Activated CD4-positive, alpha-beta T cell treated with anti-CD3 and anti-CD28 coated beads, Interleukin-2, amount 10 ng/mL, durations not matched to agents 24 days and 14 days (primary cell): ENCODE measurements at places on chromosomes 12 and 14.

- DNase-seq = no peak
Observed at GRCh38 chr14:32594766-32595165, 265.7 kb downstream of the AKAP6 start.

DNA sequence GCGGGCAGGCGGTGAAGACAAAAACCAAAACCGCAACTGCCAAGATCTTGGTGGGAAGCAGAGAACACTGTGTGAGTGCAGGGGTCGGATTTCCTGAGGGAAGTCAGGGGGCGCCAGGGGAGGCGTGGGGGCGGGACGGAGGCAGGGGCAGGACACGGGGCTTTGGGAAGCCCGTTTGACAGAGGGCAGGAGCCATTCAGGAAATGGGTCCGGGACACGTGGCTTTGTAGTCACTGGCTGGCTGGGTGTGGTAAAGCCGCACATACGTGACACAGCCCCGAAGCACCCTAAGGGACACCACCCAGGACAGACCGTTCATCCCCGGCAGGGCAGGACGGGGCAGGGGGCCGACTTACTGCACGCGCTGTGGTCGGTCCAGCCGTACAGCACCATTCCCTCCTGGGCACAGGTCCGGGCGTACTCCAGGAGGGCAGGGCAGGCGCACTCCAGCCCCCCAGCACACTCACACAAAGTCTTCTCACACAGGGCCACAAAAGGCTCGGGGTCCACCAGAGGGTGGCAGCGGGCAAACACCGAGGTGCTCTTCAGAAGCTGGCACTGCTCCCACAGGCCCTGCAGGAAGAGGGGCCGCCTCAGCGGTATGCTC lies 49.4 kb downstream of the VWF start:
- DNase-seq = peak; percentile 77

- no peak for DNase-seq
Observed at GRCh38 chr12:71562676-71563595, 100.7 kb downstream of the ZFC3H1 start.

DNA sequence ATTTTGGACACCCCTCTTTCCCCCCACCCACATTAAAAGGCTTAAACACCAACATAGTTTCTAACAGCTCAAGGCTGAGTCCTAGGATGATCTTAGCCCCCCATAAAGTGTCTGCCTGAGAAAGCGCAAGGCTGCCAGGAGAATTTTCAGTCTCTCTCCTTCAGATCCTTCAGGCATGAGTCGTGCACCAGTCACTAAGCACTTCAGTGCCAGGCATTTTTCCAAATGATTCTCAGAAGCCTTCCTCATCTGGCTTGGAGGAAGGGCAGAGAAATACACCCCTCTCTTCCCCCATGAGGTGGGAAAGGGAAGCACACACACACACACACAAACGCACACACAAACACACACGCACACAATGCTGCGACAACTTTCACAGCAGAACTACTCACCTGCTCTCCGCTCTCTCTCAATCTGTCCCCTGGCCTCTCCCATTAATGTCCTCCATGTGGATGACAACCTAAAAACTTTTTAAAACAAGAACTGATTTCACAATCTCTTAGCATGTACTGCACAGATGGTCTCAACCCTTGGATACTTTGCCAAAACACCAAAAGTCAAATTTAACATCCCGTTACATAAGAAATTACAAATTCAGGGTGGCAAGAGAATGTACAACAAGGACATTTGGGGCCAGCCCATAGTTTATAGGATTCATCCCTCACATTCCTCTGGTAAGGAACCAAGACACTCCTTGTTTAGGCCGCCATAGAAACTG lies 49.8 kb downstream of the CKAP4 start:
- no peak for DNase-seq

GRCh38 chr14:21575661-21576060 lies 4.2 kb downstream of the OR10G3 start:
- no peak for DNase-seq

- no peak for DNase-seq
Observed at GRCh38 chr12:11762723-11763326, 113.4 kb downstream of the ETV6 start.

- DNase-seq = no peak
Observed at GRCh38 chr12:93514853-93515252, 47.5 kb downstream of the MRPL42 start.

DNA sequence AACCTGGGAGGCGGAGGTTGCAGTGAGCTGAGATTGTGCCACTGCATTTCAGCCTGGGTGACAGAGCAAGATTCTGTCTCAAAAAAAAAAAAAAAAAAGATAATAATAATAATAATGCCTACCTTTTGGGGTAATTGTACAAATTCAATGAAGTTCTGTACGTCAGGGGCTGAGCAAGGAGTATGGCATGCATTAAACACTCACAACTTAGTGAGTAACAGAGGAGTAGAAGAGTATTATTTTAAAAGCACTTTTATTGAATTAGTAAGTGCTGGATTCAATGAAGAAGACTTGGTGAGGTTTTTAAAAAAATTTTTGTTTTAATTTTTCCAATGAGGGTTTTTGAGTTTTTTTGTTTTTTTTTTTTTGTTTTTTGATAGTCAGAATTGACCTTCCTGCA lies 783.6 kb upstream of the TBX3 start:
- DNase-seq = no peak

GRCh38 chr12:131894981-131895639 lies 688 bp downstream of the ULK1 start:
- peak; percentile 63 for DNase-seq

- DNase-seq = no peak
Observed at GRCh38 chr12:28622406-28622805, 432.1 kb downstream of the CCDC91 start.

DNA sequence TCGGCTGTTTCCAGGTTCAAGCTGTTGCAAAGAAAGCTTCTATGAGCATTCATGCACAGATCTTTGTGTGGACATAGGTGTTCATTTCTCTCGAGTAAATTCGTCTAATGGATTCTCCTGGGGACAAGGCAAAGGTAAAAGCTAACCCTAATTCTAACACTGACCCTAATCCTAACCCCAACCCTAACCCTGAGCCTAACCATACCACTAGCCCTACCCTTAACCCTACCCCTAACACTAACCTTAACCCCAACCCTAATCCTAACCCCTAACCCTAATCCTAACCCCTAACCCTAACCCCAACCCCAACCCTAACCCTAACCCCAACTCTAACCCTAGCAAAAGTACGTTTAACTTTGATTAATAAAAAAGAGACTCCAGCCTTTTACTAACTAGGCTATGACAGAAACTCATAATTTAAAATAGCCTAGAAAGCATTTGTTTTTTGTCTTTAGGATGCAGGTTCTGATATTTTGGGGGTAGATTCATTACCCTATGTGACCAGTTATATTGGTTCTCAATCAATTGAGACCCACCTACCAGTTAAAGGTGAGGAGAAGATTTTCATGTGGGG lies 27.6 kb upstream of the RFLNA start:
- no peak for DNase-seq
